ENCODE measurements at places on chromosomes 4 and X.
A peak's percentile ranks its signal among the peaks of the same experiment; 100 is the strongest.

DNA sequence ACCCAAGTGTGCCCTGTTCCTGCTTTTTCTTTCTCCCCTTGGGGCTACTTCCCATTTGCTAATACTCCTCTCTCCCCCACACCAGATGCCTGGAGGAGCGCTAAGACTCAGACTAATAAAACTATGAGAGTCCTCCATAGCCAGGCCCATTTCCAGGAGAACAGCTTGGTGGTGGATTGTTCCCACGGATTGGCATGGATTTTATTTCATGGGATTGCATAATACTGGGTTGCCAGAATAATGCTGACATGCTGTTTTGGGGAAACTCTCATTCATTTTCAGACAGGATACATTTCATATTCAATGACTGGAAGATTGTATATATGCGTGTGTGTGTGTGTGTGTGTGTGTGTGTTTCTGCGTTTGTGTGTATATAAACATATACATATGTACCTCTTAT, 447.5 kb upstream of the PITX2 start:
- DNase-seq = peak; percentile 55

- DNase-seq = peak; percentile 80
These were observed 281.1 kb downstream of the SLC7A11 start for GRCh38 chr4:137961051-137961438.

DNA sequence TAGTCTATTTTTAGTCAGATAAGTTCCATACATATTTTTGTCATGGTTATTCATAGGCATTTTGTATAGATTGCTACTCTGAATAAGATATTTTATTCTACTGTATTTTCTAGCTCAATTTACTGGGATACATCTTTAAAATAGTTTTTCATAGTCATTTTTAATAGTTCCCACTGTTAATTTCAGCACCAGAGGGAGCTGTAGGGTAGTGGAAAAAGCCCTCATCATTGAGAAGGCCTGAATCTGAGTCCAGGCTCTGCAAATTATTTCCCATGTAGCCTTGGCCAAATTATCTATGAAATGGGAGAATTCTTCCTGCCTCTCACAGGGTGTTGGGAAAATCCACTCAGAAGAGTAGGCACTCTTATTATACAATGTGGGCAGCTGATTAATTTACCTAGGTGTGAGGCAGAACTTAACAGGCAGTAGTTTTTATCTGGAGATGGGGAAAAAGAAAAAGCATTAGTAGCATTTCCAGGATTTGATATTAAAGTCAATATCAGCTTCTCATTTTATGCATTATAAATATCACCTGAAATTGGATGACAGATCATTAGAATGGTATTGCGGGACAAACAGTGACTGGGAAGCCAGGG, 102.9 kb upstream of the PAQR3 start:
- peak; percentile 18 for DNase-seq

DNA sequence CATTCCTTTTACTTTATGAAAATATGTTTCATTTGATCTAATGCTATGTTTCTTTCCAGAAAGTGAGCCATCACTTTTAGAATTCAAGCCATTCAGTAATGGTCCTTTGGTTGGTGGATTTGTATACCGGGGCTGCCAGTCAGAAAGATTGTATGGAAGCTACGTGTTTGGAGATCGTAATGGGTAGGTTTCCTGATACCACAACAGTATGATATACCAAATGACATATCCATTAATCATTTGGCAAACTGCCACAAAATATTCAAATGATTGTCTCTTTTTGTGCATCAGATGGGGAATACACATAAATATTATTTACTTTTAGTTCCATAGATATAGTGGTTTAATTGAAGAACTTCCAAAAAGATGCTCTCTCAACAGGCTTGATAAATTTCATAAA, 68.2 kb downstream of the HHIP start:
- DNase-seq = no peak

GRCh38 chr4:99383399-99383798, 30.9 kb upstream of the ADH1C start:
- DNase-seq = peak; percentile 52

GRCh38 chrX:123424546-123424945, 240.5 kb downstream of the GRIA3 start:
- peak; percentile 74 for DNase-seq

GRCh38 chr4:82721819-82722423, 76.7 kb downstream of the SCD5 start:
- DNase-seq = peak; percentile 70

DNA sequence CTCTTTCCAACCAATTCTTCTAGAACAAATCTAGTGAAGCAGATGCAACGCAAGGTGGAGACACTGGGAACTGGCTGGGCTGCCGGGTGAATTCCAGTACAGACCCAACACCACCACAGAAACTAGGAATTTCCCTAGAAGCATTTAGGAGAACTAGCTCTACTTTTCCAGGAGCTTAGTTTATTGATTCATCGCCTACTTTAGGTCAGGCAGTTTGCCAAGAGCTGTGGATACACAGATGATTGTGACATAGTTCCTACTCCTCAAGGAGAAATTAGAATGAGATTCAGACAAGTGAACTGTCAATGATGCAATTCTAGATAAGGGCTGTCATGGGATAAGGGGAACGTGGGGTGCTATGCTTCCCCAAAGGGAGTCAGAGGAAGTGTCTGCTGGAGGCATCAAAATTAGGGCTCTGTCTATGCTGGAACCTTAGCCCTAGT, 350.0 kb downstream of the CAMK2D start:
- peak; percentile 89 for DNase-seq

GRCh38 chrX:46330981-46331380, 214.2 kb downstream of the ZNF674 start:
- no peak for DNase-seq

GRCh38 chr4:54727346-54727745, 69.6 kb downstream of the KIT start:
- DNase-seq = no peak

DNA sequence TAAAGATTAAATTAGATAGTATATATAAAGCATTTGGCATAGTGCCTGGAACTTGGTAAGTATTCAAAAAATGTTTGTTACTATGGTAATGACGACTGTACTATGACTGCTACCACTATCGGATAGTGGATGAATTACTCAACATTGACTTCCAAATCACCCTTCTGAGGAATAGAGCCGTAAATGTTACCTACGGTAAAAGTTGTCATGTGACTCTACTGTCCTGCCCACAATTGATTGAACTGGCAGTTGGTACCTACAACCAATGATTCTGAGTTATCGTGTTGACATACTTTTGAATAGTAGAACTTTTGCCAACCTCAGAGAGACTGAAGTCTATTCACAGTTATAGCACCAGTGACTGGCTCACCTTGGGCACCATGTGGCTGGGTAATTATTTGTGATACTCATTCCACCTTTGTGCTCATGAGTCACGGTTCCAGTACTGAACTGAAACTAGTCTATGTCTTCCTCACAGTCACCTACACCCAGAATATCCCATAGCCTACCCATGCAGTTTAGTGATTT, 185.5 kb upstream of the PITX2 start:
- DNase-seq = peak; percentile 32

DNA sequence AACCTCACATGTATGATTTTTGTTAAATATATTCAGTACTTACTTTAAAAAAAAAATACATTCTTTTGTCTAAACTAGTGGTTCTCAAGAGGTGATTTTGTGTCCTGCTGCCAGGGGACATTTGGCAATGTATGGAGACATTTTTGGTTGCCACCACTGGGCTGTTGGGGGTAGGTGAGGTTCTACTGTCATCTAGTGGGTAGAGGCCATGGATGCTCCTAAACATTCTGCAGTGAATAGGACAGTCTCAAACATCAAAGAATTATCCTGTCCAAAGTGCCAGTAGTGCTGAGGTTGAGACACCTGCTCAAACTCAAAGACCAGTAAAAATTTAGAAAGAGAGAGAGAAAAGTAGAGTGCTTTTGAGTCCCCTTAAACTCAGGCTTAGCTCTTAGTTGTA, 32.9 kb upstream of the PGM2 start:
- DNase-seq = peak; percentile 29

GRCh38 chrX:9995855-9996339, 28.7 kb downstream of the CLDN34 start:
- peak; percentile 83 for DNase-seq

DNA sequence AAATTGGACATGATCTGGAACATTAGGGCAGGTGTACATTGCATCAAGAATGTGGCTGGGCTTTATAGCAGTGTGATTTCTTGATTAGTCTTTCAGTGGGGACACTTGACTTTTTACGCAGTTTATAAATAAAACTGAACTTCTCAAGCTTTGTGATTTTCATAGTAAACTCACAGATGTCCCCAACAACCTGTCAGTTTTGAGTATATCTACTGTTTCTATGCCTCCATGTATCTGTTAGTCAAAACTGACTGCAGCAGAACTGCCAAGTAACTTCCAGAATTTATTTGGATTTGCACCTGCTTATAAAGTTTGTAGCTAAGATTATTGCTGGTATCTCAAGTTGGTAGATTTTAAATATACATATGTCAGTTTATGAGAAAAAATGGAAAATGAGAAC, 20.0 kb downstream of the PTTG2 start:
- DNase-seq = no peak

- DNase-seq = no peak
These were observed 278.4 kb upstream of the AGTR2 start for GRCh38 chrX:115892056-115892708.

GRCh38 chr4:165384186-165384585, 5.4 kb downstream of the CPE start:
- DNase-seq = no peak
